NCI-H1092 (cell line): ENCODE measurements at places on chromosomes 4 and X.

GRCh38 chrX:36160081-36160480 is 240.5 kb downstream of the CFAP47 start:
- DNase-seq, result no peak

DNA sequence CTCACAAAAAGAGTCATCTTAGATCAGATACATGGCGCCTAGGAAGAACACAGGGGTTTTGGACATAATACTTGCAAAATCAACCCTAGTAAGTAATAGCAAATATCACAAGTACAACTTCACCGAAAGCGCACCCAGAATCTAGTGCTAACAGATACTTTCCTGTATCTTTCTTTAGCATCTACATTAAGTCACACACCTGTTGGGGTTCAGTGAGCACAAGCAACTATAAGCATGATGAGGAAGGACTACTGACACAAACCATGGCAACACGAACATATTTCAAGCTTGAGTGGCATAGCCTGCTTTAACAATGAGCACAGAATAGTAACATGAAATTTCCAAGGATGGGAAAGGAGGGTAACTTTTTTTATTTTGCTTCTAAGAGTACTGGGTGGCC is 116.1 kb downstream of the GPC3 start:
- no peak for DNase-seq

GRCh38 chr4:141668200-141668910 is 32.0 kb downstream of the IL15 start:
- DNase-seq, result no peak

GRCh38 chr4:163681208-163681821 is 186.8 kb downstream of the TMA16 start:
- peak; percentile 6 for DNase-seq

GRCh38 chr4:158213466-158213865 is 3.2 kb downstream of the TMEM144 start:
- no peak for DNase-seq

- DNase-seq, result no peak
Observed at GRCh38 chr4:112923516-112923915, 125.9 kb upstream of the ANK2 start.

GRCh38 chr4:32002037-32002747 is 1282.0 kb downstream of the PCDH7 start:
- DNase-seq, result no peak

DNA sequence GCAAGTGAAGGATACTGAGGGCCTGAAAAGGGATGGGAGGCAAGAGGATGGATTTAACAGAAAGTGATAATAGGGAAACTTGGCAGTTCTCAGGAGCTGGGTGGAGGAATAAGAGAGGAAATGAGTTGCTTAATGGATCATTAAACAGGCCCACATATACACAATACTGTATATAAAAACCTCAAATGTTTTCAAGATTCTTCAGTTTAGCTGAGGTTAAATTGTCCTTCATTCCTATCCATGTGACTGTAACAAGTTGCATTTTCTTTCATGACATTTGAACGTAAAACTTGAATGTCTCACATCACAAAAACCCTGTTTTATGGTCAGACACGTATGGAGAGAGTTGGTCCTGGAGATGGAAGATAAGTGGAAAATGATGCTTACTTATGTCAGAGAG is 76.5 kb upstream of the PLAC8 start:
- no peak for DNase-seq

- no peak for DNase-seq
Observed at GRCh38 chr4:114005569-114006442, 26.4 kb upstream of the ARSJ start.

- no peak for DNase-seq
Observed at GRCh38 chr4:76313547-76313946, 7.0 kb downstream of the STBD1 start.

DNA sequence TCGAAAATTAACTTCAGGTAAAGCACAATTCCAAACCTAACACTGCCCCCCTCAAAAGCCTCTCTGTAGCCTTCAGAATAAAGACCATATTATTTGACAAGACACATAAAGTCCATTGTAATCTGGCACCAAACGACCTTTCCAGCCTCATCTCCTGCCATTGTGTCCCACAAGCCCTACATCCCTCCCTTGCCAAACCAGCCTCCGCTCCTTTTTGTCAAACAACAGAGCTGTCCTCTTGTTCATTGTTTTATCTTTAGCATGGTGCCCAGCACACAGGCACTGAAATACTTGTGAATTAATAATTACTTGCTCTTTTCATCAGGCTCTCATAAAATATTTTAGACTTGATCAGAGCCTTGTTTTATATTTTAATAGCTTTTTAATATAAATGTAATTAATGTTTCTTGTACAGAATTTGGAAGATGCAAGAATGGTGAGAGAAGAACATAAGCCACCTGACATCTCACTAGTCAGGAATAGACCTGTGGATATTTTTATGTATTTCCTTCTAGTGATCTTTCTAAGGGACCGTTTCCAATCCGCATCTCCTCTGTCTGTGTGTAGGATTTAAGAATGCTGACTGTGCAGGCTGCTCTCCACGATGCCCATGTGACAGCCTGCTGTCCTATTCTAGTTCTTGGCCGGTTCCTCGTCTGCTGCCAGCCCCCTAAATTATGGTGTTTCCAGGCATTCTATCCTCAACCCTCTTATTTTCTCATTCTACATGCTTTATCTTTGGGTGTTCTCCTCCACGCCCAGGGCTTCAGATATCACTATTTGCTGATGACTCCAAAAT is 3.0 kb upstream of the IRF2 start:
- DNase-seq, result no peak

- no peak for DNase-seq
Observed at GRCh38 chr4:65831828-65832227, 161.5 kb upstream of the EPHA5 start.

GRCh38 chrX:130778773-130779172 is 124.2 kb downstream of the ENOX2 start:
- DNase-seq, result no peak

- no peak for DNase-seq
Observed at GRCh38 chr4:86338989-86339388, 20.9 kb downstream of the MAPK10 start.

GRCh38 chr4:75542824-75543223 is 13.0 kb upstream of the ODAPH start:
- DNase-seq, result no peak

DNA sequence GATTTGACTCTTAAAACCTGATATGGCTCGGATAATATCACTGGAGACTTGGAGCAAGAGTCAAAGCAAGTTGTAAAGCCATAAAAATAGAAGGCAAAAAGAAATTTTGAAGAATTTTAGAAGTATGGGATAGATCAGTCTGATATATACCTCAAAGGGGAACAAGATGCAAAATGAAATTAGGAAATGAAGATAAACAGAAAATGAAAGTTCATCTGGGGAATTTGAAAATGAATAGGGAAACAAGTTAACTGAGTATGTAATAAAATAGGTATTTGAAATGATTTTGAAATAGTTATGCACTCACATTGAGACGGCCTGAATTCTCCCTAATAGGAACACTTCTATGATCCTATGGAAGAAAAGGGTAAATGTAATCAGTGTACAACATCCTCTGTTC is 5.7 kb downstream of the CYP2U1 start:
- no peak for DNase-seq

GRCh38 chr4:188107931-188108843 is 1.2 kb downstream of the TRIML2 start:
- no peak for DNase-seq

DNA sequence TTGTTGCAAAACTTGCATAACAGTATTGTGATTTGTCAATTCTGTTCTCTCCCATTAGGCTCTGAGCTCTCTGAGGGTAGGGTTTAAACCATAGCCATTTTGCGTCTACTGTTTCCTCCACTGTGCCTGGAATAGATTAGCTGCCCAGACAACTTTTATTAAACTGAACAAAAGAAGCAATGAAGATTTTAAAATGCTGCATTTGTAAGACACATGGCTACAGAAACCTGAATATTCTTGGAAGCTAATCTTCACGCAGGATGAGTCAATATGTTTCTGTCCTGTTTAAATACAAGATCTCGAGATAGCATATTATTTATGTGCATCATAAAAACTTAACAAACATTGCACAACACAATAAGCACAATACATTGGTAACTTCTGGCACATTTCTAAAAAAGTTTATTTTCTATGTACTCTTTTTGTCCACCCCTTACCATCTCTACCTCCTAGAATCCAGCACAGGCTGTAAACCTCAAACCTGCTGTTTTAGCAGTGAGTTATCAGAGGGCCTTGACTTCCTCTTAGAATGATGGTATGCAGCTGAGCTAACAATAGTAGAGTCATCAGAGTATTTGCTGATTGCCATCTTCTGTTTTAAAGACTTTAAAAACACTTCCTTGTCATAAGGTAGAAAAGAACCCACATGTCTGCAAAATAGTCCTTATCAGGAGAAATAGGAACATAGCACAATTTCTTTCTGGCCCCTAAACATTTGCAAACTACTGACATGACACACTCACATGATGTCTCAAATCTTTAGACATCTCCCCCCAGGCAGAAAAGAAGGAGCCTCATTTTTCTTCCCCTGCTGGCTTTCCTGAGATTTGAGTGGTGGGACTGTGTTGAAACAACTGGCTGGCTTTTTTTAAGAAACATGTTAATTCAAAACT is 10.6 kb upstream of the CCNG2 start:
- DNase-seq, result no peak
